ENCODE measurements at places on chromosomes 6 and 20.

DNA sequence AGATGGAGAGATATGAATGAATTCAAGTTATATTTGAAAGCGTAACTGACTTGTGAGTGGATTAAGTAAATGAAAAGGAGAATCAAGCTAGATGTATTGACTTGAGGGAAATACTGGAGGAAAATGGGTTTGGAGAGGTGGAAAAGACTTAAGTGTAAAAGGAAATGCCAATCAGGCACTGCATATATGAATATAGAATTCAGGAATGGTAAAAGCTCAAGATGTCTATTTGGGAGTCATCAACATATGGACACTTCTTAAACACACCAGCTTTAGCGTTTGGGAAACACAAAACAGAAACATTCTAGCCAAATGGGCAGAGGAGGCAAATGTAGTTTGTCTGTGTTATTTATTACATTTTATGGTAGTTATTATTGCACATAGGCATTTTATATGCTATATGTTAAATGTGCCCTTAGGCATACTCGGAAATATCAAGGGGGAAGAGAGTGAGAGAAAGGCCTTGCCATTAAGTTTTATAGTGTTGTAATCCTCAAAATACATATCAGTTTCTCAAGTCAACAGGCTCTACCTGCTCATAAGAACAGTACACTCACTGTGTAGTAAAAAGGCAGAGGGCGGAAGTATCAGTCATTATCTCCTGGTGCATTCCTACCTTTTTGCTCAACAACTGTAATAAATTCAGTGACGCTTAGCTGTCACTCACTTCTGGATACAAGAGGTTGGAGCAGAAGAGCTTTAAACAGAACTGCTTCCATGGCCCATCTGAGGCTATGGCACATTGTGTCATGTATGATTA, 33.7 kb upstream of the ME1 start:
- DNase-seq = no peak

DNA sequence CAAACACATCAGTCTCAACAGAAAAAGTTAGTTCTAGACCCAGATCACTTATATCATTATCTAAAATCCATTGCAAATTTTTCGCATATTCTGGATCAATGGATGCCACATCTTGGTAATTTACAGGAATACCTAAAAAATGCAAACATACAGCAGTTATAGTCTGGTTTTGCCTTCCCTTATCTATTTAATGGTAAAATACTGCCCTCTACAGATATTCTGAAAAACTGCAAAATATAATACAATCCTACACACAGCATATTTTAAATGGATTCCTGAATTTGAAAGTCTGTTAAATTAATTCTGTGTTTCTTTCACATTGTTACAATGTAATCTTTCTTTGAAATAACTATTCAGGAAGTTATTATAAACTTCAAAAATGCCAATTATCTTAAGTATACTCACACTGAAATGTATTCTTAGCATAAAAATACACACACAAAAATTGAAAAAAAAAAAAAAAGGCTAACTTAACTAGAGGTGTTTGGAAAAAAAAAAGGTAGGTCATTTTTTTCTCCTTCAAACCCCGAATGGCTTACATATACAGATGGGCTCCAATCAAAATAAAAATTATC, 88.4 kb downstream of the HACE1 start:
- no peak for DNase-seq

DNA sequence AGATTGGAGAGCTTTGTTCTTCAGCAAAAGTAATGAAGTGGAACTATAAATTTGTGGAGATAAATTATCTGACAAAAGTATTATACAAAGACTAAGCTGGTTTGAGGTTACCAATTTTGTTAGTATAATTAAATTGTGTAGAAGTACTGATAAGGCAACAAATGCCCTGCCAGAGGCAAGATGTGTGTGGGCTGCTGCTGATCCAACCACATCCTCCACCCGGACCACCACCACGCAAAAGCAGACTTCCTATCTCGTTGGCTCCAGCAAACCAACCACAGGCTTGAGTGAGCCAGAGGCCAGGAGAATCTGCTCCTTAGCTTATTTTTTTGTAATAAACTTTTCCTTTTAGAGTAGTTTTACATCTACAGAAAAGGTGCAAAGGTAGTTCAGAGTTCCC, 1.1 kb upstream of the MYLK4 start:
- DNase-seq = no peak

GRCh38 chr6:33967966-33968724, 164.3 kb upstream of the MLN start:
- DNase-seq = no peak

DNA sequence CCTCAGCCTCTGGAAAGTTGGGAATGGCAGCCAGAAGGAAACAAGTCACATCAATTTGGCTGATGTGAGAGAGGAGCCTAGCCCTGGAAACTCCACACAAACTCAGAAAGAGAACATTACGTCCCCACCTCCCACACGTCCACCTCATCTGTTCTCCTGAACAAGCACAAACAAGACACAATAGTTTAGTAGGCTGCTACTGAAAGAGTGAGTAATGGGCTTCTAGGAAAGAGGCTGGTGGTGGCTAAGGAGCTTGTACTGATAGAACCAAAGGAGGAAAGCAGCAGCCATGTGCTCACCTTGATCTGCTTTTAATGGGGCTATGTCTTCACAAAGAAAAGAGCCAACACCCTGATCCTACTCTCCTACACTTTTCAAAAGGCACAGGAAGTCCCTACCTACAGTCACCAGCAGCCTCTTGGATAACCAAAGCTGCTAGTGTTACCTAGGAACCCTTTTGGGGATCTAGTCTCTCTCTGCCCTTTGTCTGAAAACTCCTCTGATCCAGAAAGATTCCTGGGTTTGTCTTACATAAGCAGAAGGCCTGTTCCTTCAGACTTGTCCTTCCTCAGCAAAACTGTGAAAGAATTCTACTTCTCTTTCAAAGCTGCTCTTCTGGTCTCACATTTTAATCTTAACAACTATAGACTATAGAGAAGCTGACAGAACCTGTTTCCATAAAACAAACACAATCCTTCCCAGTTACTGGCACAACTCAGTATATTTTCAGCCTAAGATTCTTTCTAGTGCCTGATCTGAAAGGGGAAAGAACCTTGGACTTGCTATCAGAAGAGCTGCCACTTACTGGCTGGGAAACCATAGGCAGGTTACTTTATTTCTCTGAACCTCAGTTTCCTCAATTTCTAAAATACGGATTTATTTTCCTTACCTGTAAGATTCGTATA, 3.1 kb downstream of the PLAGL2 start:
- DNase-seq = no peak

DNA sequence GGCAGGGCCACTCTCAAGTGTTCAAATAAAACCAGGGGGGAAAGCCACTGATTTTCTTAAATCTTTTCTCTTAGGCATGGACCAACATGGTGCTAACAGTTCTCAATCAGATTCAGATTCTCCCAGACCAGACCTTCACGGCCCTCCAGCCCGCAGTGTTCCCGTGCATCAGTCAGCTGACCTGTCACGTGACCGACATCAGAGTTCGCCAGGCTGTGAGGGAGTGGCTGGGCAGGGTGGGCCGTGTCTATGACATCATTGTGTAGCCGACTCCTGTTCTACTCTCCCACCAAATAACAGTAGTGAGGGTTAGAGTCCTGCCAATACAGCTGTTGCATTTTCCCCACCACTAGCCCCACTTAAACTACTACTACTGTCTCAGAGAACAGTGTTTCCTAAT, 41.5 kb upstream of the SMIM28 start:
- DNase-seq = no peak

DNA sequence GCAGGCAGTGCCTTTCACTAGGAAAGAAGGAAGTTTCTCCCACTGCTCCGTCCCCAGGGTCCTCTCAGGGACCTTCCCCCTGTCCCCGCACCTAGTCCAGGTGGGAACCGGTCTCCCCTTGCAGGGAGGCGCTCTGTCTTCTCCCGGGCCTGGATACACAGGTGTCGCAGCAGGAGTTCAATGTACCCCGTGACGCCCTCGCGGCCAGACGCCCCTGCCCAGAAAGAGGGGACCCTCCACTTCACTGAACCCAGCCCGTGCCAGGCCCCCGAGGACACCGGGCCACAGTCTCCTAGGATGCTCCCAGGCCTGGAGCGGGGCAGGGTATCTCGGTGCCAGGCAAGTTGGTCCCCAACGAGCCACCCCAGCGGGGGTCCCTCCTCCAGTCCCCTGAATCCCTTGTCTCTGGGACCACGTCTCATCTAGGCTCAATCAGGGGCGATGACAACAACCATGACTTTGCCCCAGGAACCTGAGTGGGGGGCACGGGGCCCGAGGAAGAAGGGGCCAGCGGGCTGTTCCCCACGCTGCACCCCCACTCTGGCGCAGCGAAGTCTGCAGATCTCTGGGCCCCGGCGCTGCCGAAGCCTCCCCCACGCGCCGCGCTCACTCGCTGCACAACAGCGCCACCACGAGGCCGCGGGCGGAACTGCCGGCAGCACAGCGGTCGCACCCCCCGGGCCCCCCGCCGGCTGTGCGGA, 103.0 kb downstream of the EDN3 start:
- DNase-seq = no peak

DNA sequence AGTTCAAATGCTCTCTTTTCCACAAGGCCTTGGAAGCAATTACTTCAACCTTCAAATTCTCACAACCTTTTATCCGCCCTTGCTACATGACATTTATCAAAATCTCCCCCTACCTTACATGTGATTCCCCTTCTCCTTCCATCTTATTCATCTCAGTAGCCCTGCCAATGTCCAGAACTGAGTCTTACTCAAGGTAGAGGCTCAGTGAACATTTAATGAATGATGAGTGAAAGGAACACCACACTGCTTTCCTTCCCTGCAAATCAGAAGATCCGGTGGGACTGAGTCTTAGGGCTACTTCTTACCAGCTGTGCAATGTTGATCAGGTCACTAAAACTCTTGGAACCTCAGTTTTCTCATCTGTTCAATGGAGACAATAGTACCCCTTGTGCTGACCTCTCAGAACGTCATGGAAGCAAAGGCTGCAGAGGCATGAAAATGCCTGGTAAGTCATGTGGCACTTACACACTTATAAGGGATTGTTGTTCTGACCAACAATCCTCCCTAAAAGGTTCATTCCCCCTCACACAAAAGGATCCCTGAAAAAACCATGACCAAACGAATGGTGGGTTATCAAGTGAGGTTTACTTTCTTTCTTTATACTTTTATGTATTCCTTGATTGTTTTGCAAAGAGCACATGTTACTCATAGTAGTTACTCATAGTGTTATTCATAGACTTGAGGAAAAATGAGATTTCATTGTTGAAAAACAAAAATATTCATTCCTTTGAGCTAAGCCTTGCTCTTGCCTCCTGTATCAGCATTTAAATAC, 6.5 kb downstream of the MDGA1 start:
- no peak for DNase-seq

DNA sequence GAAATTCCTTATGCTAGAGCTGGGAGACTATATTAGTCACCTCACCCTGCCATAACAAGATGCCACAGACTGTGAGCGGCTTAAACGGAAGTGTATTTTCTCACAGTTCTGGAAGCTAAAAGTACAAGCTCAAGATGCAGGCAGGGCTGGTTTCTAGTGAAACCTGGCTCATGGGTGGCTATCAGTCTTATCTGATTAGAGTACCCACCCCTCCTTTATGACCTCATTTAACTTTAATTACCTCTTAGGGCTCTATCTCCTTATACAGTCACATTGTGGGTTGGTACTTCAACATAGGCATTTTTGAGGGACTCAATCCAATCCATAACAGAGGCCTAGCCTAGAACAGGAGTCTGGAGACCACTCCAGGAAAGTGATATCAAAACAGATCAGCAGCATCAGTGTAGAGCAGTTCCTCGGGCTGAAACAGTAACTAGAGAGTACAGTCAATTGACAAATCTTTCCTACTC, 2.3 kb upstream of the SNRNP48 start:
- DNase-seq = no peak

DNA sequence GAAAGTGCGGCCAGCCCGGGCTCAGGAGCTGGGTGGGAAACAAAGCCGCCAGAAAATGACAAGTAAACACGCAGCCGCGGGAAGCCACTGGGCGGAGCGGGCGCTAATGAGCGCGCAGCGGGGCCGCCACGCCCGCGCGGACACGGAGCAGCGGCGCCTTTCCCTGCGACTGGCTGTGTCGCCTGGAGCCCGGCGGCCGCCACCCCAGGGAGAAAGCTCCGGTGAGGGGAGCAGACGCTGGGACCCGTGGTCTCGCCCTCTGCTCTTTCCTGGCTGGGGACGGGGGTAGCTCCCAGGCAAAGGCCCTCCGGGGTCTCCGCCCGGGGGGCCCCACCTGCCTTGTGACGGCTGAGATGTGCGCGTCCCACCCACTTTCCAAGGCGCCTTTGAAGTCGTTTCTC, 54.9 kb downstream of the PRR18 start:
- DNase-seq = no peak

GRCh38 chr20:17431621-17432364, 99.4 kb downstream of the BFSP1 start:
- no peak for DNase-seq

DNA sequence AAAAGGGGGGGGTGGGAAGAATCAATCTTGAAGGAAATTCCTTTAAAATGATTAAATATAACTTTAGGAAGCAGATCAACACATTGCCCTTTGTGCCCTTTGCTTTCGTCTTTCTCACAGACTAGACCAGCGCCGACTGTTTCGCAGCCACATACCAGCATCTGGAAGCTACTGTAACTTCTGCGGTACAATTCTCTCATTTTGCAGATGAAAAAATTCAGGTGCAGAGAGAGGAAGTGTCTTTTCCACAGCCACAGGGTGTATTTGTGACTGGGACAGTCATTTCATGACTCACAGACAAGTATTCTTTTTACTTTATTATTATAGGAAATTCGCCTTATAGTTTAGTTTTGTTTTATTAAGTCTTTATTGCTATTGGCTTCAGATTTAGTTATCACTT, 84.2 kb downstream of the UST start:
- DNase-seq = no peak

DNA sequence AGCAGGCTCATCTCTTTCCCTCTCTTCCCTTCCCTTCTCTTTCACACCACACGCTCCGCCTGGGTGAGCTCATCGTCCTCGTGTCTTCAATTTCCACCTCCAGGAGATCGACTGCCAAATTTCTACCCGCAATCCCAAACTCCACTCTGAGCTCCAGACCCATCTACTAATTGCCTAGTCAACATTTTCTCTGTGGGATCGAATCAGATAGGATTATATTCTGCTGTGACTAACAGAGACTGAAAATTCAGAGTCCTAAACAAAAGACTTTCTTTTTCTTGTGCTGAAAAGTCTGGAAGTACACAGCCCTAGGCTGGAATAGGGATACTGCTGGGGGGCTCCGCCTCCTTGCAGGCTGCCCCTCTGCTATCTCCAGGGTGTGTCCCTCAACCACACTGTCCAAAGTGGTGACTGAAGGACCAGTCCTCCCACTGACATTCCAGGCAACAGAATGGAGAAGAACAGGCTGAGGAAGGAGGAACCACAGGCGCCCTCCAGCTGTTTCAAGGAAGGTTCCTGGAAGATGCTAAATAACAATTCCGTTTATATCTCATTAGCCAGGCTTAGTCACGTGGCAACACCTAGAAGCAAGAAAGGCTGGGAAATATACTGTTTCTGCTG, 5.0 kb upstream of the HSPA12B start:
- DNase-seq = no peak

DNA sequence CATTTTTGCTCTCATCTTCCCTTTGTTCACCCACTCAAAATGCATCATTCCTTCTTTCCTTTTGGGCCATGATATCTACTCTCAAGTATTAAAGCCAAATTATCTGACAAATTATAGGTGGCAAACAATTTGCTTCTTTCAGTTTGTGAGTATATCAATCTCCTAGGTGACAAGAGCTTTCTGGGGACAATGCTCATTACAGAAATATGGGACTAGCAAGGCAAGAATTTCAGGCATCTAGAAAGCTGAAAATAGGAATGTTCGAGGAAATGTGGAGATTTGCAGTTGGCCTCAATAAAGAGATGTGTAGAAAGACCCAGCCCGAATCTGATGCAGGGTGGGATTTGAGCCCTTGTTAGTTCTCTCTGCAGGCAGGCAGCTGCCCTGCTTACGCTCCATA, 71.8 kb downstream of the ALDH8A1 start:
- no peak for DNase-seq

- no peak for DNase-seq
These were observed 61.7 kb upstream of the SHLD1 start for GRCh38 chr20:5688431-5688972.
